ENCODE measurements at places on chromosomes 4 and X.

DNA sequence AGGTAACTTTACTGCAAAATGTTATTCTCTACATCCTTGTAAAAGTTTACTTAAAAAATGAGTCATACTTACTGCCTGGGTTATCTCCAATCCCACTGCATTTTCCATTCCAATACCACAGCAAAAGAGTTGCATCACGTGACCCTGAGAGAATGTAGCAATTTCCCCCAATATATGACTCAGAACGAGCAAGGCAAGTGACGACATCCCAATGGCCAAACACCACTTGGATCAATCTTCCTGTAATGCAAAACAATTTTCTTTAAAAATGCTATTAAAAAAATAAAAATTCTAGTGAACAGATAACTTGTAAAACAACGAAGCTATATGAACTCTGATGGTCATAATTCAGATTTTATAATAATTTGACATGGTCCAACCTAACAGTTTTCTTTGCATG is 224.3 kb downstream of the DCLK2 start:
- H3K4me3 ChIP-seq, result no peak overlapping the region
- H3K36me3 ChIP-seq, result no peaks in the 10 kb centered on the region
- no peak overlapping the region for H3K27ac ChIP-seq

GRCh38 chrX:12026481-12026880 is 111.8 kb upstream of the FRMPD4 start:
- peaks cover 6% of the 10 kb centered on the region for H3K27me3 ChIP-seq
- no peak overlapping the region for H3K4me3 ChIP-seq
- H3K36me3 ChIP-seq, result no peaks in the 10 kb centered on the region
- DNase-seq, result no peak
- no peak overlapping the region for H3K27ac ChIP-seq
- H3K4me1 ChIP-seq, result no peaks in the 10 kb centered on the region

DNA sequence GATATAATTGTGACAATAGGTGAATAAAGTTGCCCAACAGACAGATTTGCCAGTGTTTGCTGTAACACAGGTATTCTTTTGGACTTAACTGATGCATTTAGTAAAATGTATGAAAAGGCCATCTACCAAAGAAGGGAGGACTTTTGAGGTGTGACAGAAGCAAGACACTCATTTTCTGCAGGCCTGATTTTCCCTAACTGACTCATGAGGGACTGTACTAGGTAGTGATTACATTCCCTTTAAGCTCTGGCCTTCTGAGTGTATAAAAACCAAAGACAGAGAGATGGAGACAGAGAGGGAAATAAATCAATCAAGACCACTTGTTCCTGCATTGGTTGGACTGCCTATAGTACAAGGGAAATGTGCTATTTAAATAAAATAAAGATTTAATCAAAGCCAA is 150.8 kb upstream of the GALNT7 start:
- DNase-seq, result no peak
- H3K36me3 ChIP-seq, result no peaks in the 10 kb centered on the region
- no peaks in the 10 kb centered on the region for H3K27me3 ChIP-seq
- peaks cover 12% of the 10 kb centered on the region for H3K4me1 ChIP-seq
- H3K27ac ChIP-seq, result no peak overlapping the region

DNA sequence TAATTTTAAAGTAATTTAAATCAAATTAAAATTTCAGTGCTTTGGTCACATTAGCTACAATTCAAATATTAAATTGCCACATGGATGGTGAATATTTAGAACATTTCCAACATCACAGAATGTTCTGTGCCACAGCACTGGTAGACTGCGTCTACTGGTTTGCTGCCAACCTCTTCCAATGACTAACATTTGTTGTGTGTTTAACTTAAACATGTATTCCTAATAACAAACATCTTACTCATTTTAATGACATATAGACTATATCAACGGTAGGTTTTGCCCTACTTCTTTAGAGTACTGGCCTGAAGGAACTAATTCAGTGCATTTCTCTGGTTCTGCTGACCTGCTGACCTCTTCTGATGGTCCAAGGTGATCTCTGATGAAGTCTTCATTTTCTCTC is 157.6 kb downstream of the DCK start:
- H3K4me1 ChIP-seq, result no peaks in the 10 kb centered on the region
- no peak for DNase-seq
- no peaks in the 10 kb centered on the region for H3K36me3 ChIP-seq
- no peak overlapping the region for H3K27ac ChIP-seq

- no peak overlapping the region for H3K4me3 ChIP-seq
- no peak for DNase-seq
- H3K27me3 ChIP-seq, result no peaks in the 10 kb centered on the region
- peaks cover 34% of the 10 kb centered on the region for H3K4me1 ChIP-seq
- H3K27ac ChIP-seq, result no peak overlapping the region
Measured at GRCh38 chr4:17165286-17165685, 266.8 kb upstream of the LDB2 start.

DNA sequence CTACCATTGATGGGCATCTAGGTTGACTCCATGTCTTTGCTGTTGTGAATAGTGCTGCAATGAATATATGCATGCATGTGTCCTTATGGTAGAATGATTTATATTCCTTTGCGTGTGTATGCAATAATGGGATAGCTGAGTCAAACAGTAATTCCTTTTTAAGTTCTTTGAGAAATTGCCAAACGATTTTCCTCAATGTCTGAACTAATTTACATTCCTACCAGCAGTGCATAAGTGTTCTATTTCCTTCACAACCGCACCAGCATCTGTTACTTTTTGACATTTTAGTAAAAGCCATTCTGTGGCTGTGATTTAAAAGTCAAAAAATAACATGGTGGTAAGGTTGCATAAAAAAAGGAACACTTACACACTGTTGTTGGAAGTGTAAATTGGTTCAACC is 103.1 kb upstream of the FAM47B start:
- no peak overlapping the region for H3K4me3 ChIP-seq
- no peak for DNase-seq
- H3K27ac ChIP-seq, result no peak overlapping the region
- no peaks in the 10 kb centered on the region for H3K27me3 ChIP-seq
- H3K4me1 ChIP-seq, result no peaks in the 10 kb centered on the region
